ENCODE measurements at places on chromosomes 1 and 21.

DNA sequence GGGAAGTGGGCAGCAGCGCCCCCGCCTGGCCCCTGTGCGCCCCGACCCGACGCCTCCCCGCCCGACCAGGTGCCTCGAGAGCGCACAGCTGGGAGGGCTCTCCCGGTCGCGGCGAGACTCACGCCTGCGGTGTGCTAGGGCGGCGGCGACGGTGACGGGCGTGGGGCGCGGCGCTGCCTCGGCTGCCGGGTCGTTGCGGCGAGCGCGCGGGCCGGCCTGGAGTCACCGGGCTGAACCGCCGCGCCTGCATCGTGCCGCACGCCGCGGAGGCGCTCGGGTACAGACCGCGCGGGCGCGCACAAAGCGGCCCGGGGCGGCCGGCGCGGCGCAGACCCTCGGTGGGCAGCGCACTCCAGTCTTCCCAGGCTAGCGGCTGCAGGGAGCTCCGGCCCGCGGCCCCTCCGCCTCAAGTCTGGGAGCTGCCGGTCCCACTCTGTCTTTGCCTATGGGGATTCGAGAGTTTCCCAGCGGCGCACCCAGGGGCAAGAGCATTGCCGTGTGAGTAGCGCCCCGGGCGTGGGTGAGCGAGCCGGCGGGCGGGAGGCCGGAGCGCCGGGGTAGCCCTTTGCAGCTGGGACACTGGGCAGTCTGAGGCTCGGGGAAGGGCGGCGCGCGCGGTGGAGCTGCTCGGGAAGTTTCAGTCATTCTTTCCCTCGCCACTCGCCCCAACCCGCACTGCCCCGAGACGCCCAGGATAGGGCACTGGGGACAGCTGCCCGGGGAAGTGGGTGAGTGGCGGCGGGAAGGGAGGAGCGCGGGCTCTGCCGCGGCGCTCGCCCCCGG, at the start of gene SLC35F3:
Gene SLC35F3 (plus strand): TSS at position 44 of the 783 bp plus-strand sequence.
- peak; percentile 2 for DNase-seq

DNA sequence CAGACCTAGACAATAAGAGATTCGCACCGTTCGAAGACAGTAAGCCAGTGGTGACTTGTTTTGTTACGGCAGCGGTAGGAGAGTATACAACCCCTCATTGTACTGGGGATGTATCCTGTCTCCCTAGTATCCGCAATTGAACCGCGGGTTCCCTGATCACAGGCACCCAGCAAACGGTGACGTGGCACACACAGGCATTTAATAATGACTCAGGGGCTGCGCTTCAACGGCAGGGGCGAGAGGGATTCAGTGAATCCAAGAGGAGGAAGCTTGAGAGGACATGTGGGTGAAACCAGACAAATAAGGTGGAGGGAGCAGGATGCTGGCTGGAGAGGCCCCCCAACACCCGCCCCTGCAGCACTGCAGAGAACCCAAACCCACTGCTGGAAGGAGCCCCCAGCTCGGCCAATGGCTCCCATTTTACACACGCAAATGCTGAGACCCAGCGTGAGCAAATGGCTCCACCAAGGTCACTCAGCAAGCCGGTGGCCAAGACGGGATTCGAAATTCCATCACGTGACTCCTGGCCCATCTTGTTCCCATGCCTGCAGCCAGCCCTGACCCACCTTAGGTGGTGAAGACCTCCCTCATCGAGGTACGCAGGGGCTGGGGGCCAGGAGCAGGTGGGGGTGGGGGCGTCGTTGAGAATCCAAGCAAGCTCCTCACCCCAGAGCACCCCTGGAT, 149.9 kb downstream of the SYF2 start:
- DNase-seq = no peak

- peak; percentile 69 for DNase-seq
Observed at GRCh38 chr1:27970401-27970800, 10.6 kb downstream of the XKR8 start.

GRCh38 chr1:53678938-53679825, 59.8 kb downstream of the GLIS1 start:
- DNase-seq = no peak

DNA sequence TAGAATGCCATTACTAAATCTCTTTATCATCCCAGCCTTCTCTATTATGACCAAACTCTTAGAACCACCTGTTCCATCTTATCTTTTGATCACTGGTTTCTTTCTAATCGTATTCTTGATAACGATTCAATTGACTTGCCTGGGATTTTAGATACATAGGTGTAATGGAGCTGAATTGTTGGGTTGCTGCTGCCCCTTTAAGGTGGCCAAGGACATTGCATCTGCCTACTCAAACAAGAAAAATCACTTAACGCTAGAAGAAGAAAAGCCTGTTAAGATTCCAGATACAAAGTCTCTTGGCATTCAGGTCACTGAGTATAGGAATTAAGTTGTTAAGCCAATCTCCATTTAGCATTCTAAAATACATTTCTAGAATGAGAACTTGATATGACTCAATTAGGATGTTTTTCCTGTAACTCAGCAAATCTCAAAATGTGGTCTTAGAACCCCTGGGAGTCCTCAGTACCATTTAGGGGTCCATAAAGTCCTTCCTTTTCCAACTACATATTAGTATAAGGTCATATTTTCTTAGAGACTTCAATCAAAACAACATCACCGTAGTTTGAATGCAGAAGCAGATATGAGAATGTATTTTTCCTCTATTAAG, 12.4 kb downstream of the NEXN start:
- DNase-seq = peak; percentile 72

DNA sequence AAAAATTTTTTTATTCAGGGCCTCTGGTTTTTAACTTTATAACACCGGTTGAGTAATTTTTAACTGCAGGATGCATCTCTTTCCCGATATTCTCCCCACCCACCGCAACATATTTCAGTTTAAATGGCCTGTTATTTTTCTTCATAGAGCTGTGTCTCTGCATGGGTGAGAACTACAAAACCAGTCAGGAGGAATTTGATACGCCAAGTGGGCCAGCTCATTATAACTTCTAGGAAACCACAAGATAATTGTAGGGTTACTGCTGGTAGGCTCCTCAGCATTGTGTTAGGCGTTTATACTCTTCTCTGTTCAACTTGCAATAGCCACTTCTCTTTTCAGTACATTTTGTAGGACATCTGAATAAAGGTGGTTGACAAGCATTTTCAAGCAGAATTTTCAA, 169.7 kb downstream of the PBX1 start:
- DNase-seq = no peak

- DNase-seq = no peak
Observed at GRCh38 chr21:38567970-38568360, 69.7 kb upstream of the ERG start.

DNA sequence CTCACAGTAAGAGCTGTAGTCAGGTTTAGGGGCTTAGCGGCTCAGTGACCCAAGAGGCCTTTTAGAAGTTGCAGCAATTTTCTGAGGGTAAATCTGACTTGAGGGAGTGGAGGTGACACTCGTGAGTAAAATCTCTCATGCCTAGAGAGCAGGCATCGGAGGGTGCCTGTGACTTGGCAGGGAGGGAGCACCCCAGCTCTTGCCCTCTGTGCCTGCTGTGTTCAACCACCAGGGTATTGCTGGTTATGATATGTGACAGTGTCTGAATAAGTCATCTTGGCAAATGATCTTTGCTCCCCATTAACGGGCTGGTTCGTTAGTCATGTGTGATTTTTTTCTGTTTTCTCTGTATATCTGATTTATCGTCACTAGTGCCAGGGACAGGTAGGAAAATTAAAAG, 5.9 kb downstream of the MAN1C1 start:
- no peak for DNase-seq

DNA sequence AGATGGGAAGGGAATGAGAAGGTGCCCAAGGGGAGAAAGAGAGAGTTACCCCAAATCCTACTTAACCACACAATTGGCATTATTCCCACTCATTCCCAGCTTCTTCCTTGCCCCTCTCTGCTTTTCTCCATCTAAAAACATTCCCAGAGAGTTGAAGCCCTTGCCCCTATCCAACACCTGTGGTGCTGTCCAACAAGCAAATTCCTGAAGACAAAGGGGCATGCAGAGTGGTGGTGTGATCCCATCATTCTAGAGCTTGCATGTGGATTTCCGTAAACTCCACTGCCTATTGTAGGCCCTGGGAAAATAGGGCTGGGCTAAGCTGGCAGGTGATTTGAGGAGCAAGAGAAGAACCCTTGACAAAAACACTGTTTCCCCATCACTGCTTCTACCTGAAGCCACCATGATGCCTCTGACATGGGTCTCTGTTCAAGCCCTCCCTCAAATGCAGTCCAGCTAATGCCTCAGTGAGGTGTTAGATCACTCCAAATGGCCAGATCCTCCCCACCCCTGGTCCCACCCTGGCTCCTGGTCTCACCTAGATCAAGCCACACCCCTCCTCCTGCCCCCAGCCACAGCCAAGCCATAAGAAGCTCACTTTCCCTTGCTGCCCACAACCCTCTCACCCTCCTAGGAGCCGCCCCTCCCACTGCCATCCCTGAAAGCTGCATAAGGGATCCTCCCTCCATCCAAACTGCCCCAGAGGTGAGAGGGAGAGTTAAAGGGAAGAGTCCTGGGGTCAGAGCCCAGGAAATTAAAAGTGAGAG, 29.5 kb downstream of the SYT2 start:
- no peak for DNase-seq

DNA sequence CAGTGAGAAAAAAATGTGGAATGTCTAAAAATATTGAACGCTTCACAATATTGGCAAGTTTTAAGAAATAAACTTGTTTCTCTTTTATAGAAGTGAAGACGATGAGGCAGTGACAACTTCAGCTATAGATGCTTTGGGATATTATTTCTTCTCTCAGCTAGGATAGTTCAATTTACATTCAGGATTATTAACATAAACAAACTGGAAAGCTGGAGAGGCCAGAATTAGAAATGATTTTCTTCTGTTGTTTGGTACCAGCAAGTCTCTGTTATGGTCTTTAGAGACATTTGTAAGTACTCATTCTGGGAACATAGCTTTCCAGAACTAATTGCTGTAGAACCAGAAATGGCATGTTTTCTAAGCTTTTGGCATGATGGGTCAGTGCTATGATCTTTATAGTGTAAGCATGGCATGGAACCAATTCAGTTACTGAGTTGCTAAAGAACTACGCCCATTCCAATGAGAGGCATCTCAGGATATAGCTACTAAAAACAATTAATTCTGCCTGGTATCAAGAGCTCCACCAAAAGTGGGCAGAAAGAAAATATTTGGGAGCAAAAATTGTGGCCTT, 599.5 kb upstream of the B3GALT2 start:
- no peak for DNase-seq

DNA sequence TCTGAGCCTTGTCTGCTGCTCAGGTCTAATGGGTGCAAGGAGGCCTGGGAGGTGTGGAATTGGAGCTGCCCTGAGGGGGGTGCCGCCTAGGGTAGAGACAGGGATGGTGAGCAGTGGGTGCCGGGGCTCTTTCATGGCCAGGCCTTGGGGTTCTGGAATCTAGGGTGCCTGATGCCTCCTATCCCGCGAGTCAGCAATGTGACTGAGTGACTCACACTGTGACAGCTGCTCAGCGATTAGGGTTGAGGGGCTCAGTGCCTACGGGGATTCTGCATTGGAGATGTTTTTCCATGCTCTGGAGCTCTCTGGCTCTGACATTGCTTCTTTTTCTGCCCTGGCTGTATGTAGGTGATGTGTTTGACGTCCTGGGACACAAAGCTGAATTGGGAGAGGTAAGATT, 16.8 kb downstream of the ATP8B2 start:
- no peak for DNase-seq

- DNase-seq = peak; percentile 41
Observed at GRCh38 chr1:186904361-186904760, 75.6 kb downstream of the PLA2G4A start.

GRCh38 chr1:17109892-17110554, 9.2 kb downstream of the PADI2 start:
- no peak for DNase-seq

DNA sequence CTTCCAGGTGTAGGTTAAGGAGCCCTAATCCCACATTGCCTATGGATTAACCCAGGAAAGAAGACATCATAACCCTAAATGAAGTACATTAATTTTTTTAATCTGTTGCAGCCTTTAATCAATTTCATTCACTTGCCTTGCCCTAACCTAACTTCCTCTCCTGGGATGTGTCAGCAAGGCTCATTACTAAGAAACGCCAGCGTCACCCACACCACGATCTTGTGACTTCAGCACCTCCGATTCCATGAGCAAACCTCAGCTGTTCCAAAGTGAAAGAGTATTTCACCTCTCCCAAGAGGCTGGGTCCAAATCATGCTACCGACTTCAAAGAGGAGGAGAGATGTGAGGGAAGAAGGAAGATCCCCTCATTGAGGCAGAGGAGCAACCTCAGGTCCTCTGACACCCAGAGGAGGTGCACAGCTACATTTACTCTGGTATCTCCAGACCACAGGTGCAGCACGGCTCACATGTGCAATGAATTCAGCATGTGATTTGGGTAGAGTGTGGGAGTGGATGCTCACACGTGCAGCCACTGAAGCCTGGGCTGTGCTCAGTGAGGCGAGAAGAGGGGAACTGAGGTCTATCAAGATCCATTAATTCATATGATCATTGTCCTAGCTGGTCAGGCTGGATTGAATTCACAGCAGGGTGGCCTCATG, 134.1 kb downstream of the SLC30A10 start:
- DNase-seq = no peak

GRCh38 chr1:242448910-242449645, 75.4 kb downstream of the PLD5 start:
- DNase-seq = no peak

- no peak for DNase-seq
Observed at GRCh38 chr1:219806642-219807041, 121.7 kb downstream of the SLC30A10 start.

DNA sequence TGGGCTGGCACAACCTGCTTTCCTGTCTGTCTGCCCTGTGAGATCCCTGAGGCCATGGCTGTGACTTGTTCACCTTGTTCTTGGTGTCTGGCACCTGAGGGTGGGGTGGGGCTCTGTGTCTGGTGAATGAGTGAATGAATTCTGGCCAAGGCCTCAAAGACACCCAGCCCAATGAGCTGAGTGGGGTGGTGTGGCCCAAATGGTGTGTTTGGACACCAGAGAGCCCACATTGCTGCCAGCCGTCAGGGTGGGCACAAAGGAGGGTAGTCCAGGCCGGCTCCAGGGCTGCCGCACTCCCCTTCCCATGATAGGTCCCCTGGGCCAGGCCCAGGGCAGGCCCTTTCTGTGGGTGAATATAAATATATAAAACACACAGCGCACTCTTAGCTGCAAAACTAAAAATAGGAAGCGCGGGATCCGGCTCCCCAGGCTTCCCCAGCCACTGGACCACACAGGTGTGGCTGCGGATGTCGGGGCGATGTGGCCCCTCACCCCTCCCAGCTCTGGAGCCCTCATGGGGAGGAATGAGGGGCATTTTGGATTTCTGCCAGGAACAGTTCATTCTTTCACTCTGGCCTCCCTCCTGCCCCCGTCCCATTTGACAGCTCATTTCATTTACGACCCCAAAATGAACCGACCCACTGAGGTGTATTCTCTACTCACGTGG, 33.3 kb downstream of the RUNX3 start:
- DNase-seq = no peak

DNA sequence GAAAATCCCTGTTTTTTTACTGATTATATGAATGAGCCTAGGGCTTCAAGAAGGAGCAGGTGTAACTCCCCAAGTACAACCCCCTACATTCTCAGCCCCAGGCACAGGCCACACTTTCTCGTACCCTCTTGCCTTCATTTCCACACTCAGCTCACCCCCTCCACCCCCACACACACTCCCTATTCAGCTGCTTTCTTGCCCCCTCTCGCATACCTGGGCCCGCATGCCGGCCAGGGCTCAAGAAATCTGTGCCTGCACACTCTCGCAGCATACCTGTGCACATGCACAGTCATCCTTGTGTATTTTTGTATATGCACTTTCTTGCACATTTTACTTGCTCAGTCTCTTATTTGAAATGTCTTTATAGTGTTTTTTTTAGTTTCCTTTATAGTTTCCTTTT, 2.0 kb downstream of the PTPRF start:
- no peak for DNase-seq
